Retina (tissue), 1 donor: ENCODE measurements at places on chromosomes 12 and 14.

DNA sequence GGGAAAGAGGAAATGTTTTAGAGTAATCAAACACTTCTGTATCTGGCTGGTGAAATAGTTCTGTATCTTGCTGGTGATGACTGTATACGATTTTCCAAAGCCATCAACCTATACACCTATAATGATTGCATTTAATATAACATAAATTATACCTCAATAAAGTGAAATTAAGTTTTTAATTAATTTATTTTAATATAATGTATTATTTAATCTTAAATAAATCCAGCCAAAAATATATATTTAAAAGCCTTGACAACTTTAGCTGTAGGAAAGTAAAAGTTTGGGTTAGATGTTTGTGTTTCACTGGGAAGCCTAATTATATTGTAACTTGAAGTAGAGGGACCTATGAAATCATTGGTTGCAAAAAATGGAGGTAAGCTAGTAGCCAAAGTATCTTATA is 654.8 kb upstream of the MIS18BP1 start:
- no peak for DNase-seq

DNA sequence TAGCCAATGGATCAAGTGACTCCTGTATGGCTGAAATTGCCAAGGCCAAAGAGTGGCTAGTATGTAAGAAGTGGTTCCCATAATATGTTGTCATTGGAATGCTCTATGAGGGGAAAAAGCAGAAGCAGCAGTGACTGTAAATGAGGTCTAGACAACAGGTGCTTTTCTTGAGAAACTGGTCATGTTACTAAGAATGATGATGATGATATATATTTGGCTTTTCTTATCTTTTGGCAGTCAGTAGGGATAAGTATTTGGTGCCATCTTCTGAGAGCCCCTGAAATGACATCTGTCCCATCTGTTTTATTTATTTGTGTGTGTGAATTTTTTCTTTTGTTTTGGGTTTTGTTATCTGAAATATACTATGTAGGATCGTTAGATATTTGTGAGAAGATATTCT is 141.7 kb downstream of the SYT1 start:
- DNase-seq, result no peak

DNA sequence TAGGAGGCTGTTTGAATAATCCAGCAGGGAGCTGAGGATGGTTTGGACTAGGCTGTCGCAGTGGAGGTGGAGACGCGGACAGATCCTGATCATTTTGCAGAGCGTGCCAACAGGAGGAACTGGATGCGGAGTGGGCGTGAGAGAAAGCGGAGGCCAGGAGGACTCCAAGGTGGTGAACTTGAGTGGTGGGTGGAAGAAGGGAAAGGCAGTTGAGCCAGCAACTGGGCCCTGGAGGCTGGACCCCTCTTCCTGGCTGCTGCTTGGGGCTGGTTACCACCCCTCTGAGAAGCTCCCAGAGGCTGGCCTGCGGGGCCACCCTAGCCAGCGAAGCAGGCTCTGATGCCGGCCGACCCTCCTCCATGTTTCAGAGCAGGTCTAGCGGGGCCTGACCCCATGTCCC is 56.8 kb upstream of the KCNA1 start:
- no peak for DNase-seq

DNA sequence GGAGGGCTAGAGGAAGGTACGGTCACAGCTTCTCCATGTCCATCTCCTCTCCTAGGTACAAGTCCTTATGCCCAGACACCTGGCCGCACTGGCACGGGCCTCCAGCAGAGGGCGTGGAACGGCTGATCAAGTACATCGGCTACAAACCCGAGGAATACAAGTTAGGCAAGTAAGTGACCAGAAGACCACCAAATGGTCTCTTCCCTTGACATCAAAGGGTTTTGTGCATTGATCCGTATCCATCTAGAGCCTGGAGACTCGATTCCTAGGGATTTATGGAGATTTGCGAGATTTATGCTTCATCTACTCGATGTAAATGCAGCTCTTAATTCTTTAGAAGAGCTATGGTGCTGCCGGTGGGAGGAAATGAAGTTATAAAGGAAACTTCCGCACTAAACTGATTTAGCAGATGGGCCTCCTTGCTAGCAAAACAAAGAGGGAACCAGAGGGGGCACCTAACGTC is 44.2 kb downstream of the KCTD10 start:
- DNase-seq, result peak; percentile 43

GRCh38 chr14:58298477-58299400 is at the start of gene ARID4A:
TSS of gene ARID4A (plus strand) at chr14:58298555. CDS start at chr14:58299855, 1,300 bp downstream.
- peak; percentile 94 for DNase-seq
